ENCODE measurements at places on chromosomes 6 and 20. TPM values are rescaled to one million over a fixed set of nuclear protein-coding genes. Genes with fewer than 3 reads are reported as not detected.

The PI3 gene
- not detected for total RNA-seq

DNA sequence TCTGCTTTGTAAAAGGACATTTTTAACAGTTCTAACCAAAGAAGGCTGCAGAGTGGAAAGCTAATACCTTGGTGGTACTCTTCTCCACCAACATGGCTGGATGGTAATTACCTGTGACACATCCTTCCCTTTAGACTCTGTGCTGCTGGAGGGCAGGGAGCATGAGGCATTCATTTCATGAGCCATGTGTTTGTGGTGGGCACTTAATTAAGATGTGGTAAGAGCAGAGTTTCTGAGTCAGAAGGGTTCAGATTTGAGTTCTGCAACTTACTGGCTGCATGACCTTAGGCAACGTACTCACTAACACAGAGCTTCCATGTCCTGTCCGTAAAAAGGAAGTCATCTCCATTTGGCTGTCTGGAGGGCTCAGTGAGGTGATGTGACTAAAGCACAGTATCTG lies 9.1 kb upstream of the ZNF133 start:
- H3K36me3 ChIP-seq: no peaks in the 10 kb centered on the region
- no peak overlapping the region for H3K4me3 ChIP-seq
- H3K4me1 ChIP-seq: peaks cover 1% of the 10 kb centered on the region
- no peak overlapping the region for H3K27ac ChIP-seq
- peaks cover 8% of the 10 kb centered on the region for H3K27me3 ChIP-seq
- DNase-seq: no peak

DNA sequence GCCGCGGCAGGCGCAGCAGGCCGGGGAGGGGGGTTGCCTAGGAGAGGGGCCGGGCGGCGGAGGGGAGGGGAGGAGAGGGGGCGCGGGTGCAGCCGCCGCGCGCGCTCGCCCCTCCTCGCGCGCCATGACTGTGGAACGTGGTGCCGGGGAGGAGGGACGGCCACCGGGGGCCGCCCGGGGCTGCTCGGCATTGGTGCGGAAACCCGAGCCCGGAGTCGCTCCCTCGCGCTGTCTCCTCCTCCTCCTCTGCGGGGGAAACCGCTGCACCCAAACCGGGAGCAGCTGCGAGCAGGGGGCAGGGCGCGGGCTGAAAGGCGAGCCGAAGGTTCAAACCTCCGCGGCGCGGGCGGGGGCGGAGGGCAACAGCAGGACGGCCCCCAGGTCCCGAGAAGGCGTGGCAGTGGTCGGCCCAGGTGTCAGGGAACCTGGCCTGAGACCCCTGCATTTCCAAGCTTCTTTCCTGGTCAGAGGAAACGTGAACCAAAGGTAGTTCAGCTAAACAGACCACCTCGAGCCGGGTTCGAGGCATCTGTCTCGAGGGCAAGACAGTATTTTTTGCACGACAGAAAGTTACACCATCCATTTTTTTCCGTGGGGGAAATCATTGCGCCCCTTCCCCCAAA lies 1.4 kb upstream of the TRERF1 start:
- H3K27ac ChIP-seq: peak overlapping the region; percentile 100
- peak overlapping the region; percentile 88 for H3K4me3 ChIP-seq

The PRDM13 gene
- not detected for total RNA-seq

The C6orf141 gene
- total RNA-seq: not detected

The FIG4 gene
- total RNA-seq: 19.7 TPM

DNA sequence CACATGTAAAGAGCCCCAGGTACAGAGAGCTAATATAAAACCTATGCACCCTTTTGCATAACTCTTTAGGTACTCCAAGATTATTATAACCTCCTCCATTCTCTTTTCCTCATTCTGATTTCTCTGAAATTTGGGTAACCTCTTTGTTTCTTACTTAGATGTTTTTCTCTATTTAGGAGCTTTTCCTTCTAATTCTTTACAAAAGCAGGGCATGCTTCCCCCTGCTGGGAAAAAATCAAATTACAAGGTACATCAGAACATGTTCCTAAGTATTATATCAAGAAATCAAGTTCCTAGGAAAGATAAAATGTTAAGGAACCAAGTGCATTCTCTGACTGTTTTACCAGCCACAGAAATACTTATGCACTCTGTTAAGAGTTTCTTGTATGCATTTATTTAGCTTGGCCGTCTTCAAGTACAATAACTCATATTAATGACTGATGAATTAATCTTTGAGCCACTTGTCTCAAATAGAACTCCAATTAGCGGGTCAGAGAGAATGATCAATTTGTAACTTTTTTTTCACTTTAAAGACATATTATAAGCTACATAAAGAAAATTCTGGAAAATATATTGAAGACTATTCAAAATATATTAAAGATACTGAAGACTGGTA lies 2.1 kb downstream of the KHDRBS2 start:
- no peaks in the 10 kb centered on the region for H3K27me3 ChIP-seq
- H3K4me3 ChIP-seq: no peak overlapping the region
- no peaks in the 10 kb centered on the region for H3K4me1 ChIP-seq
- no peak overlapping the region for H3K27ac ChIP-seq

GRCh38 chr6:115885636-115886366 lies 174.9 kb downstream of the FRK start:
- no peaks in the 10 kb centered on the region for H3K36me3 ChIP-seq
- H3K4me3 ChIP-seq: no peak overlapping the region
- H3K27me3 ChIP-seq: no peaks in the 10 kb centered on the region
- H3K27ac ChIP-seq: no peak overlapping the region
- no peaks in the 10 kb centered on the region for H3K4me1 ChIP-seq
- no peak for DNase-seq

GRCh38 chr20:50819349-50819748 lies 24.5 kb downstream of the BCAS4 start:
- H3K36me3 ChIP-seq: no peaks in the 10 kb centered on the region
- H3K27ac ChIP-seq: no peak overlapping the region
- no peaks in the 10 kb centered on the region for H3K27me3 ChIP-seq
- peaks cover 20% of the 10 kb centered on the region for H3K4me1 ChIP-seq
- H3K4me3 ChIP-seq: no peak overlapping the region

DNA sequence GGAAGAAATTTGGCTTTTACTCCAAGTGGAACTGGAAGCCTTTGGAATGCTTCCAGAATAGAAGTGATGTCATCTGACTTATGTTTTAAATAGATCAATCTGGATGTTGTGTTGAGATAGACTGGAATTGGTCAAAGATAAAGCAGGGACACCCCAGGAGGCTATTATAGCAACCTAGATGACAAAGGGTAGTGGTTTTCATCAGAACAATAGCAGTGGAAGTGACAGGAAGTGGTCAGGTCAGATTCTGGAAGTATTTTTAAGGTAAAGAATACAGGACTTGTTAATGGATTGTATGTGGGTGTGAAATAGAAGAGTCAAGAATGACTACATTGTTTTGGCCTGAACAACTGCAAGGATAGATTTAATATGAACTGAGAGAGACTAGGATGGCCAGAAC lies 191.4 kb downstream of the ADGRB3 start:
- no peaks in the 10 kb centered on the region for H3K4me1 ChIP-seq
- no peak for DNase-seq
- H3K27me3 ChIP-seq: no peaks in the 10 kb centered on the region
- H3K4me3 ChIP-seq: no peak overlapping the region
- no peak overlapping the region for H3K27ac ChIP-seq

DNA sequence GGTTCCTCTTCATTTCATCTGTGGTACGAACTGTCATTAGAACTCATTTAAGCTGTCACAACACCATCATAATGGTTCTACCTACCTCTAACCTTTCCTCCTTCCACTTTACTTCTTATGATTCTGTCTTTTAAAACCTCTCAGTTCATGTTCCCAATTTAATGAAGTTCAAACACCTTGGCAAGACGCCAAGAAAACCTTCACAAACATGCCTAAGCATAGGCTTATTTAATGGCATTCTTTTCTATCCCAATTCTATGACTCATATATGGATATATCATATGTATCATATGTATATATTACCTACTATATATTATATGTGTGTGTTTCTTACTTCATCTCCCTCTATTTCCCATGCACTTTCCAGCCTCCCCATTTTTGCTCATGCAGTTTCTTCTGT lies 283.4 kb upstream of the TBX18 start:
- DNase-seq: no peak
- H3K27ac ChIP-seq: no peak overlapping the region
- no peaks in the 10 kb centered on the region for H3K36me3 ChIP-seq
- no peaks in the 10 kb centered on the region for H3K27me3 ChIP-seq
- no peaks in the 10 kb centered on the region for H3K4me1 ChIP-seq
- no peak overlapping the region for H3K4me3 ChIP-seq

The NSFL1C gene
- 40.3 TPM for total RNA-seq

DNA sequence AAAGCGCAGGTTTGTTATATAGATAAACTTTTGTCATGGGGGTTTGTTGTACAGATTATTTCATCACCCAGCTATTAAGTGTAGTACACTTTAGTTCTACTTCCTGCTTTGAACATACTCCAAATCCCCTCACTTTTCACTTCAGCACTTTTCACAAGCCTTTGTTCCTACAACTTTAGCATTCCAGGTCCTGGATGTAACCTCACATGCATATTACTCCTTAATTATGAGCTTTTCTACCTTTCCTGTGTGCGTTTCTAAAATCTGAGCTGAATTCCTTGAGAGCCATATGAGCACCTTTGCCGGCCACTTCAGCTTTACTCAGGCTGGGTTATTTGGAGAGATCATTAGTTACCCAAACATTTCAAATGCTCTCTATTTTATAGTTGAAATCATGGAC lies 179.2 kb upstream of the TNFAIP3 start:
- no peaks in the 10 kb centered on the region for H3K27me3 ChIP-seq
- H3K27ac ChIP-seq: no peak overlapping the region
- no peak overlapping the region for H3K4me3 ChIP-seq
- no peak for DNase-seq
- H3K4me1 ChIP-seq: no peaks in the 10 kb centered on the region

- no peak overlapping the region for H3K4me3 ChIP-seq
- no peak overlapping the region for H3K27ac ChIP-seq
- no peaks in the 10 kb centered on the region for H3K36me3 ChIP-seq
- DNase-seq: peak; percentile 23
- H3K4me1 ChIP-seq: no peaks in the 10 kb centered on the region
- peaks cover 51% of the 10 kb centered on the region for H3K27me3 ChIP-seq
These were observed 20.3 kb downstream of the MUCL3 start for GRCh38 chr6:30960907-30961673.

- no peak for DNase-seq
- H3K4me3 ChIP-seq: no peak overlapping the region
- peaks cover 8% of the 10 kb centered on the region for H3K4me1 ChIP-seq
- no peak overlapping the region for H3K27ac ChIP-seq
- H3K36me3 ChIP-seq: no peaks in the 10 kb centered on the region
- H3K27me3 ChIP-seq: no peaks in the 10 kb centered on the region
These were observed 174.0 kb downstream of the THBS2 start for GRCh38 chr6:169079650-169080049.

The STMND1 gene
- not detected for total RNA-seq

- no peaks in the 10 kb centered on the region for H3K27me3 ChIP-seq
- DNase-seq: peak; percentile 89
- H3K36me3 ChIP-seq: 0 out of 2 replicates have a peak, but pooled peaks cover 1% of the 10 kb centered on the region
- H3K4me3 ChIP-seq: no peak overlapping the region
- H3K27ac ChIP-seq: no peak overlapping the region
These were observed 134.2 kb downstream of the GMDS start for GRCh38 chr6:2111162-2111677.

DNA sequence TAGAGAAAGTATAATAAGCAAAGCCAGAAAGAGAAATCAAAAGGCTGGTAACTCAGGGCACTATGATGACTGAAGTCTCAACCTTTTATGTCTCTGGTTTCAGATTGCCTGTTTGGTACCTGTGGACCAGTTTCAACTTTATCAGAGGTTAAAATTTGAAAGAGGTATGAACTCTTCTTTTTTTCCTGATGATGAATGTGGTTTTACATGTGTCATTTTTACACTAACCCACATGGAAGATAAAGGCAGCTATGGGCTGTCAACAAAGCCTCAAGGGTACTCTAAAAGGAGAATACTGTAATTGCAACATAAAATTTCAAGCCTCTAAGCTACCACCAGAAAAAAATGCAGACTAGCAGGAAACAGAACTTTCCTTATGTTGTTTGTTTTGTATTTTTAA lies 52.4 kb downstream of the RNF144B start:
- H3K27ac ChIP-seq: no peak overlapping the region
- H3K27me3 ChIP-seq: no peaks in the 10 kb centered on the region
- H3K4me1 ChIP-seq: no peaks in the 10 kb centered on the region
- H3K36me3 ChIP-seq: no peaks in the 10 kb centered on the region
- no peak overlapping the region for H3K4me3 ChIP-seq

DNA sequence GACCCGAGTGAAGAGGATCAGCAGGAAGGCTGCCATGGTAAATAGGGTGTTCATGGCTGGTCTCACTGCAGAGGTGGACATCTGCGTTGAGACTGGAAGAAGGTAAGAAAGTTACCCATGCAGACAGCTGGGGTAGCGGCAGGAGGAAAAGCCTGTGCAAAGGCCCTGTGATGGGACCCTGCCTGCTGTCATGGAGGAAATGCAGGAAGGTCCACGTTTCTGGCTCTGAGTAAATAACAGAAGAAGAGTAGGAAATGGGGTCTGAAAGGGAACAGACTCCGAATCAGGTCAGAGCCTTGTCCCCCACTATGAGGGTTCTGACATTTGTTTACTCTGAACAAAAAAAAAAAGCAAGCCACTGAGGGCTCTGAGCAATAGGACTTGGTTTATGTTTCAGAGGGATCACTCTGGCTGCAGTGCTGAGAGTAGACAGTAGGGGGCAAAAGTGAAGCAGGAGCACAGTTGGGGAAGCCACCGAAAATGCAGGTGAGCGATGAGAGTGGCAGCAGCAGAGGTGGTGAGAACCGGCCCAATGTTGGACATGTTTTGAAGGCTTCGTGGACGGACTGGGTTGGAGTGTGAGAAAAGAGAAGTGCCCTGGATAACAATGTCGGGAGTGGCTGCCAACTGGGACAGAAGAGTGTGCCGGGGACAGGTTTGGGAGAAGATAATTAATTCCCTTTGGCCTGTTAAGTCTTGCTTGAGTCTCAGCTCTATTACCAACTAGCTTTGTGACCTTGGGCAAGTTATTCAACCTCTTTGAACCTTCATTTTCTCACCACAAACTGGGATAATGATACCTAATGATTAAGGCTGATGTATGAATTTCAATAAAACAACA lies 57.9 kb upstream of the MAP7 start:
- H3K4me3 ChIP-seq: no peak overlapping the region
- peak; percentile 80 for DNase-seq

The C6orf58 gene
- total RNA-seq: not detected

GRCh38 chr20:59120491-59120890 lies 43.1 kb upstream of the ZNF831 start:
- no peaks in the 10 kb centered on the region for H3K36me3 ChIP-seq
- H3K4me1 ChIP-seq: no peaks in the 10 kb centered on the region
- no peak for DNase-seq
- no peak overlapping the region for H3K4me3 ChIP-seq
- peaks cover 4% of the 10 kb centered on the region for H3K27me3 ChIP-seq
- H3K27ac ChIP-seq: no peak overlapping the region

The RGS17 gene
- total RNA-seq: 1.7 TPM

DNA sequence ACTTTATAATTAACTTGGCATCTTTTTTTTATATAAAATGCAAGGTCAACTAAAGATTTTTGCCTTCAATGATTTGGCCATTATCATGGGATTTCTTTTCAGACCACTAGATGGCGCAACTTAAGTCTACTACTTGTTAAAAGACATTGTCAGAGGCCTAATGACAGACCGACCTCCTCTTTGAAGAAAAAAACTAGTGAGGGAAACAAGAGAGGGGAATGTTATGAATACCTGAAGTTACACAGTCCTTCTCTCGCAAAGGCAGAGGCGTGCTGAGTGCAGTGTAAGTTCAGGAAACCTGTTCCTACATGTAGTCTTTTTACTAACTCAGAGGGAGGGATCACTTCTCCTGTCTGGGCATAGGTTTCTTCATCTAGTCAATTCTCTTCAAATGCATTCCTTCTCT lies 9.3 kb downstream of the TRAPPC3L start:
- H3K4me3 ChIP-seq: no peak overlapping the region
- no peak overlapping the region for H3K27ac ChIP-seq
- peak; percentile 71 for DNase-seq
- H3K4me1 ChIP-seq: peaks cover 2% of the 10 kb centered on the region
- H3K36me3 ChIP-seq: no peaks in the 10 kb centered on the region
